Eye (tissue), 1 donor: ENCODE measurements at places on chromosomes 7 and 10.
A peak's percentile ranks its signal among the peaks of the same experiment; 100 is the strongest.

DNA sequence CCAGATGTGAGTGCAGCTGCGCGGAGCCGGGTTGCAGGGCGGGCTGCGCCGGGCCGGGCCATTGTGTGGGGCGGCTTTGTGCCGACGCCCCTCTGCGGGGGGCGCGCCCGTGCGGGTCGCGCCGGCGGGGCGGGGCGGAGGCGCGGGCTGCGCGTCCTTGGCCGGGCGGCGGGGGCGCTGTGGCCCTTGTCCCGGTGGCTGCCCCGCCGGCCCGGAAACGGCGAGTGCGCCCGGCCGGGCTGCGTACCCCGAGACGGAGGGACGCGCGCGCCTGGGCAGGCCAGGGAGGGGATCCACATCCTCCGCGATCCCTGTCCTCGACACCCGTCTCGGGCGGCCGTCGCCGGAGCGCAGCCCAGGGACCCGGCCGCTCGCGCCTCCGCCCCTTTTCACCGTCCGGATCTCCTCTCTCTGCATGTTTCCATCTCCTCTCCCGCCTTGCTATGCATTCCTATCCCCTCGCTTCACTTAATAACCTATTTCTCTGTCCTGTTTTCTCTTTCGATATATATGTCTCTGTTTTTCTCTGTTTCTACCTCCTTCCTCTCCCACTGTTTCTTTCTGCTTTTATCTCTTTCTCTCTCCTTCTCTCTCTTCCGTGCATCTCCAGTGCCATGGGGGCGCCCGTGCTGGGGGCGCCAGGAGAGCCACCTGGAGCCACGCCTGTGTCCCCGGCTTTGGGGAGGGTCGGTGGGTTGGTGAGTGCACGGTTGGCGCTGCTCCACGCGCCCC is 765 bp downstream of the PFKFB3 start:
- DNase-seq = peak; percentile 92

- DNase-seq = no peak
Measured at GRCh38 chr7:16260236-16260728, 161.1 kb downstream of the CRPPA start.

DNA sequence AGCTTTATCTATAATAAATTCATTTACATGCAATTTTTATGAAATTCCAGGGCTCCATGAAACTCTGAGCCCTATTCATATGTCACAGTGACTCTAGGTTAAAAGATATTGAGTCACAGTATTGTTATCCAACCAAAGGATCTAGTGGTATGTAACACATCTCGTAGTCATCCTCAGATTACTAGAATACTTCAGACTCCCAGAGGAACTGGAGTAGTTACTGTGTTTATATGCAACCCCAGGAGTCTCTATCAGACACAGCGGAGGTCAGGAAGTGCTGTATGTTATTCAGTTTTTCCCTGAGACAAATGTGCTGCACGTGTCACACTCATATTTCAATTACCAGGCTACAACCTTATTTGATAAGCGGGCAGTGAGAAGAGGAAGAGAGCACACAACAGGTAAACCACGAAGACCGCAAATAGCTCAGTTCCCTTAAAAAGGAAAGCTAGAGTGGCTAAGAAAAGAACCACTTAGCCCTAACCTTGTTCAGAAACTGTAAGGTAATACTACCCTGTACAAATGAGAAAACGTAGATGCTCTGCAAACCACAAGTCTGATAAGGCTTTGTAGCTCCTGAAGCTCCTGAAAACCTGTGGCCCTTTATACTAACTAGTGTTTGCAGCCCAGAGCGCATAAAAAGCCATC is 114.0 kb upstream of the CNTNAP2 start:
- DNase-seq = no peak

- DNase-seq = peak; percentile 37
Measured at GRCh38 chr10:116210588-116211346, 62.2 kb downstream of the GFRA1 start.

DNA sequence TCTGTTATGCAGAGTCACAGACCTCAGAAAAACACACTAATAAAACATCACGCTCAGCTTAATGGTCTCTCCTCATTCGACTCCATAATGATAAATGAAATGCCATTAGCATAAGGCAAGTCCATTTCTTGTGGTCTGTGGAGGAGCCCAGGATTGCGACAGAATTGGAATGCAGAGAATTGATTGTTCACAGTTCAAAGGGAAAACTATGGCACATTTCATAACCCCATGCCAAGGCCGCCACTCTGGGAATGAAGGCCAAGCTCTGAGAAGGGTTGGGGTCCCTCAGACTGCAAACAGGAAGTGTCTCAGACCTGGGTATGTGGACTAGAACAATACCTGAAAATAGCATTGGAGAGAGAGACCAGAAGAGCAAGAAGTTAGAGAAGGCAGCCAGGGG is 398.9 kb downstream of the ADRA2A start:
- no peak for DNase-seq

DNA sequence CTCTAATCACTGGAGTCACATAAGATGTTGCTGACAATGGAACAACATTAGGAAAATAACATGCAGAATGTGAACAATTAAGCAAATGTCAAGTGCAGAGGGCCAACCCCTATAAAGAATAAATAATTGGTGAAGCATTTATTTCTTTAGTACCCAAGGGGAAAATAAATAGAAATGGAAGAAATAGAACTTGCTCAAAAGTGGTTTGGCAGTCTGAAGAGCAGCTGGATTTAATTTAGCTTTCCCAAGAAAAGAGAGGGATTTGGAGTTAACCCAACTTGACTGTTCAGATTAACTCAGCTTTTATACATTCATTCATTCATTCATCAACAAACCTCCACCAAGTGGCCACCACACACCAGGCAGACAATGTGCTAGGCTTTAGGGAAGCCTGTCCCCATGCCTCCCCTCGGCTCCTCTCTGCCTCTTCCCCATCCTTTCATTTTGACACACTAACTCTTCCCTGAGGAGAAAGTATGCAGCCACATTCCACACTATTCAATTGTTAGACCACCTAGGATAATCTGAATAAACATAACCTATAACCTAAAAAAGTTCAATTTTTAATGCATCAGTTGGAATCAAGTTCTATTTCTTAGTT is 295.5 kb downstream of the AHR start:
- DNase-seq = peak; percentile 71

DNA sequence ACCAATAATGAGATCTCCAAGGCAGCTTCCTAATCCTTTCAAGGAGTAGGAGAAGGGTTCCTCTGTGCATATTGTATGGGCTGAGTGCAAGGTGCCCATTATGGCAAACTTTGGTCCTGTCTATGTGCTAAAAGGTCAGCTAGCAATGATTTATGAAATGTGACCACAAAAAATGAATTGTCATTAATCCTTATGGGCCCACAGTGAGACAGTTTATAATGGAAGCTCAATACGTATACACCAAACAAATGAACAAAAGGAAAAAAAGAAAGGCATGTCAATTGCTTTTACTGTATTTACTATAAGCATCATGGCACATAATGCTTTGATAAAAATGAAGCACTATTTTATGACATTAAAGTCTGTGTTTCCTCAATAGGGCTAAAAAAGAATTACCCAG is 54.5 kb downstream of the ELAPOR2 start:
- no peak for DNase-seq

DNA sequence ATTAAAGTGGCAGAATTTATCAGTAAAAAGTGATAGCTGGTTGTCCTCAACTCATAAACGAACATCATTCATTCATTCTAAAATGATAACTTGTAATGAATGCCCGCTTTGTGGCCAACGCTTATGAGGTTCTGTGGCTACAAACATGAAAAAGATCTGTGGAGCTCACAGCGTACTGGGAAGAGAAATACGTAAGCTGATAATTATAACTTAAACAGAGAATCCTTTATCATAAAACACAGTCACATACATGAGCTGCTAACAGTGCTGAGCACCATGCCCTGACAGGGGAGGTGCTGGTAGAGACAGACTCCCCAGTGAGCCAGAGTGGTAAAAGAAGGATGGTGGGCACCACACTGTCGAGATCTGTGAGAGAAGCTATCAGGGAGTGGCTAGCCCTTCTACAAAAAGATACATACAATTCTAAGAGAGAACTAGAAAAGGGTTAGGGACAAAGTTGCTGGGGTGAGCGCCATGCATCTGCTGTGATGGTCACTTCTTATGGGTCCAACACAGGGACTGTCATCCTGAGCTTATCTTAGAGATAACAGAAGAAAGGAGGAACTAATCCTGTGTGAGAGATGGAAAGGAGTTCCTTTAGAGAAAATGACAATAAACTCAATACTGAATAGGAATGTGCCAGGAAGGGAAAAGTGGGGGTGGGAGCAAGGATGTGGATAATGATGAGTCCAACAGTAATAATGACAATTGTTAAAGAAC is 106.7 kb downstream of the USP6NL start:
- DNase-seq = no peak

- DNase-seq = no peak
Measured at GRCh38 chr10:90378524-90379076, 479.2 kb downstream of the HTR7 start.

- no peak for DNase-seq
Measured at GRCh38 chr10:43039624-43040481, 37.0 kb upstream of the RET start.

GRCh38 chr10:88730864-88731263 is 24.8 kb downstream of the LIPK start:
- DNase-seq = no peak

- DNase-seq = no peak
Measured at GRCh38 chr7:65390588-65390987, 16.9 kb downstream of the ZNF92 start.

GRCh38 chr10:14536241-14537213 is 205.8 kb upstream of the FRMD4A start:
- peak; percentile 75 for DNase-seq

- no peak for DNase-seq
Measured at GRCh38 chr10:100122780-100123179, 41.1 kb upstream of the CPN1 start.

DNA sequence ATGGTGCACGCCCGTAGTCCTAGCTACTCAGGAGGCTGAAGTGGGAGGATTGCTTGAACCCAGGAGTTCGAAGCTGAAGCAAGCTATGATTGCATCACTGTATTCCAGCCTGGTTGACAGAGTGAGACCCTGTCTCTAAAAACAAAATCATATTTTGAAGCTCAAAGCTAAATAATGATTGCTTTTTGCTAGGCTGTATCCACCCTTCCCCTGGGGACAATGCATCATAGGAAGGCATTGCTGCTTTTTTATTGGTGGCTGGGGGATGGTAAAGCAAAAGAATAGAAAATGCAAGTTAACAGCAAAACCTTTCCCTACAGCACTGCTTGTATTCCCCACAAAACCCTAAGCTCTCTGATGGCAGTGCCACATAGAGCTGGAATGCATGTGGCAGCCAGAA is 107.5 kb upstream of the WAC start:
- no peak for DNase-seq

- no peak for DNase-seq
Measured at GRCh38 chr7:111951052-111951451, 255.1 kb downstream of the DOCK4 start.

- DNase-seq = no peak
Measured at GRCh38 chr7:36047091-36047658, 105.9 kb upstream of the EEPD1 start.

GRCh38 chr7:35716038-35716803 is 21.3 kb upstream of the HERPUD2 start:
- peak; percentile 49 for DNase-seq

DNA sequence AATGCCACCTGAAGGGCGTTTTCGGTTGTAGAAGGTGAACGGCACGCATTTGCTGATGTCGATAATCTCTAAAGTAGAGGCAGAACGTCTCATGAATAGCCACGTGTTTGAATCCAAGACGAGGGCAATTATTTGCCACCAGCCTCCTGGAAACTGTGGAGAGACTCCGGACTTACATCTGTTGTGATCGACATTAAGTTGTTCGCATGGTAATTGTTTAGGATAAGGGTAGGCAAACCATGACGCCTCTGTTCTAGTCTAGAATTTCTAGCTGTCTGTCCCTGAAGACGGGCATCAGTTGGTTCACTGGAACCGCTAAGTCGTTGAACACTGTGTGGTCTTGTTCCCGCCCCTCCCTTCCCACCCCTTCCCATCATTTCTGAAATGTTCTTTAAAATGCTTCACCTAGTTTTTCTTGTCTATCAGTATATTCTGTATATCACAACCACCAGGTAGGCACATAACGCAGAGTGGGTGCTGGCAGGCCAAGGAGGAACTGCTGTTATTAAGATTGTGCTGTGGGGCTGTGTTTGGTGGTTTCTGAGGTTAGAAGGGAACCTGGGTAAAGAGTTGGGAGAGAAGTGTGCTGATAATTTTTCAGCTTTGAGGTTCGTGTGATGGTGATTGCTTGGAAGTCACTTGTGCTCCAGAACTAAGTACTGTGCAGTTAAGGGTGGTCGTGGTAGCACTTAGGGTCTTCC is 1.2 kb downstream of the UBE3C start:
- no peak for DNase-seq

DNA sequence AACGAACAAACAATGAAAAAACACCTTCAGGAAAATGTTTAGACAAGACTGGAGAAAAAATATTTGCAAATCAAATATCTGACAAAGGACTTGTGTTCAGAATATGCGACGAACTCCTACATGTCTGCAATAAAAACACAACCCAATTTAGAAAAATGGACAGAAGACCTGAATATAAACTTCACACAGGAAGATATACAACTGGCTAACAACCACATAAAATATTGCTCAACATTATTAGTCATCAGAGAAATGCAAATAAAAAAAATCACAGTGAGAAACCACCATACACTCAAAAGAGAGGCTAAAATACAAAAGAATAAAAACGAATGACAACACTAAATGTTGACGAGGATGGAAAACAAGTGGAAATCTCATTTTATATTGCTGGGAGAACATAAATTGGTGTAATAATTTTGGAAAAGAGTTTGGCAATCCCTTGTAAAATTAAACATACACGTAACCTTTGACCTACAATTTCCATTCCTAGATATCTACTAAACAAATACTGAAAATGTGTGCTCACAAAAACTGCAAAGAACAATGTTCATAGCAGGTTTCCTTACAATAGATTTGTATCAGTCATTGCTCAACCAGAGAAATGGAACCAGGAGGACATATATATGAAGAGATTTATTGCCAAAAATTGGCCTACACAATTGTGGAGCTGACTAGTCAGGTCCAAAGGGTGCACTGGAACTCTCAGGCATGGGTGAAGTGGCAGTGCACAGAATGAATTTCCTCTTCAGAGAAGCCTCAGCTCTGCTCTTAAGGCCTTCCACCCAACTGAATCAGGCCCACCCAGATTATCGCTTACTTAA is 82.9 kb upstream of the OGDHL start:
- DNase-seq = no peak

DNA sequence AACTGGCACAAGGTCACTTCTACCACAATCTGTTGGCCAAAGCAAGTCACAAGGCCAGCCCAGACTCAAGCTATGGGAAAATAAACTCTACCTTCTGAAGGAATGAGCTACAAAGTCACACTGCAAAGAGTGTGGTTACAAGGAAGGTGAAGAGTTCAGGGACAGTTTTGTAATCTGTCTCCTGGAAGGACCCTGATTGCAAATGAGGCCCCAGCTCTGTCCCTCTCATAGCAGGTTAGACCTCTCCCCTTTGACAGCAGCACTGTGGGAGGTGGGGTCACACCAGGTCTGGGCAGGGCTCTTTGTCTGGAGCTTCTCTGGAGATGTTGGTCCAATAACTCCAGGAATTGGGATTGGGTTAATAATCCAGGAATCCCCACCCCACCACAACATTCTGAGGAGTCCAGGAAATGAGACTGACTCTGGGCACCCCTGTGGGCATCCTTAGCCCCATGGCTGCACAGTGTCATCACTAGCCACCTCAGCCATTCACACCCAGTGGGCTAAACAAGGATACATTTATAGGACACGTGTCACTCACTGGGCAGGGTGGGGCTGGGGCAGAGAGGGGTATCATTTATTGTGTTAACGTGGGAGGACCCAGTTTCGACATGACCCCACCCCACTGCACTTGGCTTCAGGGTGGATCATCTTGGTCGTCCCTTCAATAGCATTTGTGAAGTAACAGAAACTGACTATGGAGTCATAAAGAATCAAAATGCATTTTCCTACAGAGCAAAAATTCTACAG is 23.7 kb upstream of the C10orf105 start:
- DNase-seq = no peak

GRCh38 chr10:102868911-102869257 is 386 bp upstream of the AS3MT start:
- no peak for DNase-seq
